ENCODE measurements at places on chromosomes 12 and 14.

DNA sequence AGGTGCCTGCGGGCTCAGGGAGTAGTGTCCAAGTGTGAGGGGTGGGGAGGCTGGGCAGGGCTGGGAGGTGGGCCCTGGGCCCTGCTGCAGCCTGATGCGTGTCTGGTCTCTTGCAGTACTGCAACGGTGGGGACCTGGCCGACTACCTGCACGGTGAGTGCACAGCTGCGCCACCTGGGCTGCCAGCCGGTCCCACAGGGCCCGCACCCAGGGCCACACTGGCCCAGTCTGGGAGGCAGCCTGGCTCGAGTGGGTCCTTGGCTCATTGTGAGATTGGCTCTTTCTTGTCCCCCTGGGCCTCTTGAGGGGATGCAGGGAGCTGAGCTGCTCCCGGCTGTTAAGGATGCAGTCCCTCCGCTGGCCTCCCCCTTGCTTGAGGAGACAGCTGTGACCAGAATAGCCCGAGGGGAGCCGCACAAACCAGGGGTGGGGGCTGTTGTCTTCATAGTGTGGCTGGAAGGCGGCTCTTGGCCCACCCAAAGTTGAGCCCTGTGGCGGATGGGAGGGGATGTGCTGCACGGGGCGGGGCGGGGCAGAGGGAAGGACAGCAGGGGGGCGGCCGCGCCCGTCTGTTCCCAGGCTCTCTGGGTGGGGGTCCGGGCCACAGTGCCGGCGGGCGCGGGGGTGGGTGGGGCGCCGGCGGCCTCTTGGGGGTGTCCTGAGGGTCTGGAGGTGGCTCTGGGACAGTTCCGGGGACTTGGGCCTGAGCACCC, 13.1 kb downstream of the ULK1 start:
- DNase-seq: no peak

DNA sequence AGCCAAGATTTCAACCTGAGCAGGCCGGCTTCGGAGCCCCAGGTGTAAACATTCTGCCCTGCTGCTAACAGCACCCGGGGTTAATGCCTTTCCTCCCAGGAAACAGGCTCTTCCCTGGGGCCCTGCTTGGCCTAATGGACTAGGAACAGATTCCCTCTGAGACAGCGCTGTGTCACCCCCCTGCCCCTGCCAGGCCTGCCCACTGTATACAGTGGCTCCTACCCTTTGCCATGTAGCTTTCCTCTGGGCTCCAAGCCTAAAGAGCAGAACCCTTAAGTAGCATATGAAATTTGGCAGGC, 28.3 kb upstream of the BCDIN3D start:
- no peak for DNase-seq

DNA sequence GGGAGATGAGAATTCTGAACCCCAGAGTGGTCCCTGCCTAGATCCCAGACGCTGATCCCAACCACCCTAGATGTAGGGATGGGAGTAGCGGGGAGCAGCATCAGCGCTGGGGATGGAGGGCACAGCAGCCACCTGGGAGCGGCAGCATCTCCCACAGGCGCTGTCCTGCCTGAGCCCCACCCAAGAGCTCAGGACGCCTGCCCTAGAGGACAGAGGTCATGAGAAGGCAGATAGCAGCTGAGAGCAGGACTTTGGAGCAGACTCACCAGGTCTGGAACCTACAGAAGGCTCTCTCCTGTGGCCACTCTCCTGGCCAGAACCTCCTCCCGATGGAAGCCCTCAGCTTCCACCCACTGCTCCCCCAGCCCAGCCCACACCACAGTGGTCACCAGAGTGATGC, 7.2 kb downstream of the CCDC85C start:
- no peak for DNase-seq

GRCh38 chr12:113996026-113996425, 29.9 kb upstream of the RBM19 start:
- no peak for DNase-seq

DNA sequence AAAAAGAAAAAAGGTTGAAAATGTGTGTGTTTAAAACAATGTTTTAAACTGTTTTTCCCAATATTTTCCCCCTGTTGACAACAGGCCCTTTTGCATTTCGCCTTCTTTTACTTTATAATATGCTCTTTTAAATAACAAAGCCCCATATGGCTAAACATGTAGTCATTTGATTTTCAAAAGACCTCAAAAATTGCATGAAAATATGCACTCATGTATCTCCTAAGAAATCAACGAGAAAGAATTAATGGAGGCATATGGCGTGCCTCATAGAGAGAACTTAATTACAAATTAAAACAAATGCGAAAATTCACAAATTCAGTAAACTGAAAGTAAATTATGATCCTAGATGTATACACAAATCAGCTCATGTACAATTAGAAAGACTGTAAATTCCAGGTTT, 202.6 kb upstream of the FOXN3 start:
- DNase-seq: no peak

Measured in frontal cortex (tissue), 4 donors.